CD4-positive, alpha-beta T cell (primary cell): ENCODE measurements at places on chromosomes 7 and 10. TPM values are rescaled to one million over a fixed set of nuclear protein-coding genes. Genes with fewer than 3 reads are reported as not detected.

GRCh38 chr10:123096452-123096851 lies 39.3 kb upstream of the HMX3 start:
- no peak for DNase-seq

DNA sequence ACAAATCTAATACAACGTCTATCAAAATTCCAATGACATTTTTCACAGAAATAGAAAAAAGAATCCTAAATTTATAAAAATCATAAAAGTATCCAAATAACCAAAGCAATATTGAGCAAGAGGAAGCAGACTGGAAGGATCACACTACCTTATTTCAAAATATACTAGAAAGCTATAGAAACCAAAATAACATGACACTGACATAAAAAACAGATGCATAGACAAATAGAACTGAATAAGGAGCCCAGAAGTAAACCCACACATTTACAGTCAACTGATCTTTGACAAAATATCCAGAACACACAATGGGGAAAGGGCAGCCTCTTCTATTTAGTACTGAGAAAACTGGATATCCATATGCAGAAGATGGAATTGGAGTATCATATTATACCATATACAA lies 217.5 kb downstream of the MACC1 start:
- DNase-seq: no peak

GIMAP4 gene
- 20.7 TPM for total RNA-seq

DNA sequence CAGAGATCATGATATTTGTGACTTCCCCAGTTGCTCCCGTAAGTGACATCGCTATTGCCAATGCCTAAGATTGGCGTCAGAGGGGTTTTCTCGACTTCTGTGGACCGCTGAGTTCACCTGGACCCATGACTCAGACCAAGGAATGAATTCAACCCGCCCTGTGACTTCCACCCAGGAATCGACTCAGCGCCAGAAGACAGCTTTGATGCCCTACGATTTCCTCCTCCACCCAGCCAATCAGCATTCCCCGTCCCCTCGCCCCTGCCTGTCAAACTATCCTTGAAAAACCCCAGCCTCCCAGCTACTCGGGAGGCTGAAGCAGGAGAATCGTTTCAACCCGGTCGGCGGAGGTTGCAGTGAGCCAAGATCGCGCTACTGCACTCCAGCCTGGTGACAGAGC lies 58.3 kb downstream of the MICALL2 start:
- no peak for DNase-seq

TMEM176A gene
- not detected for total RNA-seq

FAM25C gene
- not detected for total RNA-seq

FGL2 gene
- 1.5 TPM for total RNA-seq

- no peak for DNase-seq
These were observed 66.1 kb downstream of the FZD1 start for GRCh38 chr7:91330191-91330808.

- DNase-seq: no peak
These were observed 102.8 kb upstream of the CDK13 start for GRCh38 chr7:39847227-39847626.
